Putamen (tissue), 1 donor: ENCODE measurements at places on chromosomes 11 and 22.

DNA sequence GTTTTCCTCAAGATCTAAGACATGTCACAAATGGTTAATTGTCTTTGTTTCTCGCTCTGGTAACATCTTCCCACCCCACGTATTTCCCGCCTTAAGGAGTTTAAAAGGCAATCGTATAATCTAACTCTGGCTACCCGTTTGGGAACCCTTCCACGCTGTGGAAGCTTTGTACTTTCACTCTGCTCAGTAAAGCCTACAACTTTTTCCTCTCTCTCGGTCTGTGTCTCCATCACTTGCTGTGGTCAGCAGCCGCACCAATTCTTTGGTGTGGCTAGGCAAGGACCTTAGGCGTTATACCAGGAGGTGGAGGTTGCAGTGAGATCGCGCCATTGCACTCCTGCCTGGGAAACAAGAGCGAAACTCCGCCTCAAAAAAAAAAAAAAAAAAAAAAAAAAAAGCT lies 1430.1 kb downstream of the LRRC4C start:
- DNase-seq = no peak

- DNase-seq = no peak
These were observed 11.9 kb downstream of the PLAAT2 start for GRCh38 chr11:63551091-63551888.

DNA sequence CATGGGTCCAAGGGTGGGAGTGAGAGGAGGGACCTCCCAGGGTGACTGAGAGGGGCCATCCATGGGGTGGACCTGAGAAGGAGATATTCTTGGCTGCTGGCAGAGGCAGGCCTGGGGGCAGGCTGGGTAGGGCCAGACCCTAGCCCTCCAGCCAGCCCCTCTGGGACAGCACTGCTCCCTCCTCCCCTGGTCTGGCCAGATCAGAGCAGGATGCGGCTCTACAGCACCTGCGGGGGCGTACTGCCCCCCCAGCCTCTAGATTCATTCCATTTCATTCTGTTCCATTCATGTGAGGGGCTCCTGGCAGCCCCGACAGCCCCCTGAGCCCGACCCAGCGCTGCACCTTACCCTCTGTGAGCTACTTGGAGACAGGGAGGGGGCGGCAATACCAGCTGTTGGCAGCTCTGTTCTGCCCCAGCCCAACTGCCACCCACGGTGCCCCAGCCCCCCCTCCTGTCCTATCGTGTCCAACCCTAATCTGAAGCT lies 34.3 kb upstream of the MYRF start:
- no peak for DNase-seq

DNA sequence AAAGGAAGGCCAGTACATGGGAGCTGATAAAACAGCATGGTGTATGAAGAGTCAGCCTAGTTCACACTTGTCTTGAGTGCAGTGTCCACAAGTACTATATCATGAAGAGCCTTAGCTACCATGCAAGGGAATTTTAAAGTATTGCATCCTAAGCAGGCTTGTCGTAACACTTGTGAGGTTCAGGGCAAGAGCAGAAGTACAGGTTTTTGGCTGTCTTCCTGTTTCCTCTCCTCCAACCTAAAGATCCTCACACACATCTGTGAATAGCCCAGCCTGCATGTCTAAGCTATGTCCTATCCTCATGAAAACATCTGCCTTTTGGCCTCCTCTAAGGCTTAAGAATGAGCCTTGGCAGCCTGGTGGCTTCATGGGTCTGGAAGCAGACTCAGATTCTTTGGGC lies 34.6 kb upstream of the TMEM123 start:
- no peak for DNase-seq

GRCh38 chr11:35073691-35074419 lies 65.1 kb upstream of the CD44 start:
- no peak for DNase-seq

DNA sequence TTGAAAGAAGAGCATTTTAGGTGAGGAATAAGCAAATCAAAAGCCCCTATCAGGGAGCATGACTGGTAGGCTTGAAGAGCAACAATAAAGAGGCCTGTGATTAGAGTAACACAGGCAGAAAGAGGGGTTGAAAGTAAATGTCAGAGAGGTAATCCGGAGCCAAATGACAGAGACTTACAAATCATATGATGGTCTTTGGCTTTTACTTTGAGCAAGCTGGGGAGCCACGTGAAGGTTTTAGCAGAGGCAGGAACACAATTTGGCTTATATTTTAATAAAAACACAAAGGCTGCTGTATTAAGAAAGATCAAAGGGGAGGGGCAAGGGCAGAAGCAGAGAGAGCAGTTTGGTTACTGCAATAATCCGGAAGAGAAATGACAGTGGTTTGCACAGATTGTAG lies 12.8 kb upstream of the NARS2 start:
- DNase-seq = no peak

- DNase-seq = no peak
These were observed 1.7 kb downstream of the MN1 start for GRCh38 chr22:27799827-27800249.

DNA sequence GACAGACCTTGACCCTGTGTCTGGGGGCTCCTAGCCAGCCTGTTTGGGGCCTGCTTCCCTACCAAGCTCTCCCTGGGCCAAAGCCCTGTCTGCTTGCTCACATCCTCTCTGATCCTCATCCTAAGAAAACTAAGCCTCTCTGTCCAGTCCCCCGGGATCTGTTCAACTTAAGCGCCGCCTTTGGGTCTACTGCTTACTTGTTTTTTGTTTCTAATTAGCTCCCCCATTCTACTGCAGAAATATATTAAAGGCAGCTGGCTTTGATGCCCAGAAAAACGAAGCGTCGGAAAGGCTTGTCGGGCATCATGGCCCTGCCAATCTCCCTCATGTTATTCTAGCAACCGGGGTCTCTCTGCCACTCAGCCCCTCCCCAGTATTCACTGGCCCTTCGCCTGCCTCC lies 3.4 kb downstream of the DSCAML1 start:
- DNase-seq = no peak

DNA sequence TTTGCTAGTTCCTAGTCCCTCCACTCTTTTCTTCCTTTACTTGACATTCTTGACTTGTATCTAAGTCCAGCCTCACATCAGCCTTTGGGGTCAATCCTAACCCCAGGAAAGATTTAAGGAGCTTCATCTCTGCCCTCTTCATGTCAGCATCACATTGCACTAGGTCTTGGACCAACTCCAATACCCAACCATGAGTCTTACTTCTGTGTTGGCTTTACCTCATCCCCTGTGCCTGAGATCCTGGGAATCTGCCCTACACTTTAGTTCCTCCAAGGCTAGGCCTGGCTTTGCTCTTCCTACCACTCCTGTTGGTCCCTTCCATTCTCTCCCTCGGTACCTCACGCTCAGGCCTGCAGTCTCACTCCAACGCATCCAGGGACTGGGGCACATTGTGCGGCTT lies 117.0 kb downstream of the SLC1A2 start:
- DNase-seq = no peak

DNA sequence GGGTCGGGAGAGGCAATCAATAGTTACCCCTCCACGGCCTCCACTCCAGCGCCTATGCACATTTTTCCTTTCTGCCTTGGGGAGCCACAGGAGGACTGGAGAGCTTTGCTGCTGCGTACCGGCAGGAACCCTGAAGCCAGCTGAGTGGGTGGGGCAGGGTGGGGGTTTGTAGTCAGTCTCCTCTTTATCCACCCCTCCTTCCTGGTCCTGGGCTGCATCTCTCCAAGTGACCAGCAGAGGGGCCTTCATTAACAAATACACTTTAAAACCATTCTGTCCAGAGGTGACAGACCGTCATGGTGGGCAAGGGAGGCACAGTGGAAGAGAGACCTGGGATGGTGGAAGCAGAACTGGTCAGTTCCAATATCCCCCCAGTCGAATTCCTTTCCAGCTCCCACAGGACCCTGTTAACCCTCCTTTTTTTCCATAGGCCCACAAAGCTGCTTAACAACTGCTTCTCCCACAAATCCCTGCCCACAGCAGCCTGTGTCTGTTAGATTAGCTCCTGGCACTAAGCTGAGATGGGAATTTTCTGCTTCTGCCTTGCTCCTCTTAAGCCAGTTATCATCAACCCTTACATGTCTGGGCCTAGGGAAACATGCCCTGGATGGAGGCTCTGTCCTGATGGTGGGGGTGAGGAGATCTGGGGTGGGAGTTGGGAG lies 3.9 kb upstream of the ABCG4 start:
- no peak for DNase-seq

- DNase-seq = no peak
These were observed 64.0 kb upstream of the SNX19 start for GRCh38 chr11:130980071-130980862.

- DNase-seq = no peak
These were observed 24.1 kb downstream of the MAML2 start for GRCh38 chr11:96318850-96319249.

GRCh38 chr22:47123006-47123826 lies 360.8 kb downstream of the TBC1D22A start:
- no peak for DNase-seq

GRCh38 chr11:128205796-128206195 lies 381.6 kb downstream of the ETS1 start:
- DNase-seq = no peak
